ENCODE measurements at places on chromosomes 7 and 10. TPM values are rescaled to one million over a fixed set of nuclear protein-coding genes. Genes with fewer than 3 reads are reported as not detected.

Gene ADAM22
- 1.1 TPM for total RNA-seq

Gene DGKI
- 1.4 TPM for total RNA-seq

Gene SRI
- 139 TPM for total RNA-seq

Gene GIMAP6
- 82.2 TPM for total RNA-seq

Gene OR6B1
- total RNA-seq = not detected

Gene TAS2R4
- 0.29 TPM for total RNA-seq

Gene TRPV5
- total RNA-seq = not detected

Gene THSD7A
- total RNA-seq = 31.6 TPM

Gene ANXA8L1
- total RNA-seq = 0.06 TPM

Gene TEX36
- not detected for total RNA-seq

Gene MCU
- 22.5 TPM for total RNA-seq

Gene FBXO24
- total RNA-seq = not detected

Gene C10orf90
- total RNA-seq = not detected

Gene OPALIN
- not detected for total RNA-seq

Gene FAM180A
- not detected for total RNA-seq

Gene NRG3
- total RNA-seq = 8.9 TPM

Gene PRF1
- not detected for total RNA-seq

Gene TMEM196
- not detected for total RNA-seq

Gene PAX4
- not detected for total RNA-seq

Gene STX1A
- 19.5 TPM for total RNA-seq

Gene AGR3
- total RNA-seq = not detected

Gene PDGFA
- total RNA-seq = 44.5 TPM

Gene NUTM2D
- total RNA-seq = 3.9 TPM

Gene VGF
- not detected for total RNA-seq

All from glomerular endothelial cell (primary cell).